Retina (tissue), 1 donor: ENCODE measurements at places on chromosomes 5 and 9.

DNA sequence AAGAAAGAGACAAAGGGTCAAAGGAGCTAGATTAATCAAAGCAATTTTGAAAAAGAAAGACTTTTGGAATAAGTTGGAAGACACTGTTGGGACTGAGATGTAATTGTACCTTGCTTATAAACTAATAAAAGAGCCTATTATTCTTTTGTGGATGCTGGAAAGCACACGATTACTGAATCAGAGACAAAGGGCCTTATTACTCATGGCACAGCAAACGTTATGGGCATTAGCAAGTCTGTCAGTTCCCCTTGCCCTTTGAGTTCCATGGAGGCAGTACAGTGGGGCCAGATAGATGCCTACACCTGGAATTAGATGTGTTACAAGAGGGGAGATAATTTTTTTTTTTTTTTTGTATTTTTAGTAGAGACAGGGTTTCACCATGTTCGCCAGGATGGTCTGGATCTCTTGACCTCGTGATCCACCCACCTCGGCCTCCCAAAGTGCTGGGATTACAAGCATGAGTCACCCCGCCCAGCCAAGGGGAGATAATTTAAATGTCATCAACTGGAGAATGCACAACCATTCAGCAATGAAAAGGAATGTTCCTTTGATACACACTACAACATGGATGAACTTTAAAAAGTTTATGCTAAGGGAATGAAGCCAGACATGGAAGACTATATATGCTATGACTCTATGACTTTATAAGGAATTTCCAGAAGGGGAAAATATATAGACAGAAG lies 128.9 kb downstream of the STARD4 start:
- no peak for DNase-seq

- DNase-seq = no peak
Observed at GRCh38 chr5:74885170-74885569, 19.0 kb upstream of the FAM169A start.

GRCh38 chr9:70995511-70995910 lies 125.9 kb downstream of the TRPM3 start:
- DNase-seq = no peak

DNA sequence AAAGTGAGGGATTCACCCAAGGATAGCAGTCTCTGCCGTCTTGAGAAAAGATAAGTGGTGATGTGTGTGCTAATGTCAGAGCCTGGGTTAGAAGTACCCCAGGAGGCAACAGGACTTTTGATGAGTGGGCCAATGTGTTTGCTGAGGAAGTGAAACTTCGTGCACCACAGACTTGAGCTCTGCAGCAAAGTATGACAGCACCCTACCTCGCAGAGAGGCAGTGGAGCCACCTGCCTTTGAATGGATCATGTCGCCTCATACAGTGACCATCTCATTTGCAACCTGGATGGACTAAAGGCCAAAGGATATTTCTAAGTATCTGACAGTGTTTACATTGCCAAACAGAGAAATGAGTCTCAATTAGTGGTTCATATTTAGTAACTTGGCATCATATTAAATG lies 593.9 kb upstream of the GRAMD2B start:
- DNase-seq = no peak

GRCh38 chr5:170551076-170551475 lies 47.3 kb downstream of the KCNIP1 start:
- DNase-seq = no peak

- no peak for DNase-seq
Observed at GRCh38 chr9:116688806-116689485, 1.8 kb downstream of the TRIM32 start.

GRCh38 chr5:130605234-130605633 lies 559.8 kb downstream of the HINT1 start:
- DNase-seq = peak; percentile 23

DNA sequence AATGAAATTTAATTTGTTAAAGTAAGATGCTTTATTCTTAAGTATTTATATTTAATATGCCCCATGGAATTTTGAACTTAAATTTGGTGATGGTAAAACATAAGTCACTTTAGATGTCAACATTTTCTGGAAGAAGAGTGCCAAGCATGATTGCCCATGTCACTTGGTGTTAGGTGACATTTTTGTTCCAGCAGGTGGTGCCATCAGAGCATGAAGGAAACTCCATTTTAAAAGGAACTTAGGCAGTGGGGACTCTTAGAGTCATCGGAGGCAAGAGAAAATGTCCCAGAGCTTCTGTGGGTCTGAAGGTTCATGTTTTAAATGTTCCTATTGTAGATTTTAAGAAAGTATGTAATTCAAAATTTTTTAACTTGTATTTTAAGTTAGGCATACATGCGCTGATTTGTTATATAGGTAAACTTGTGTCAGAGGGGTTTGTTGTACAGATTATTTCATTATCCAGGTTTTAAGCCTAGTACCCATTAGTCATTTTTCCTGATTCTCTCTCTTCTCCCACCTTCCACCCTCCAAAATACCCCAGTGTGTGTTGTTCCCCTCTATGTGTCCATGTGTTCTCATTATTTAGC lies 789.3 kb downstream of the SEMA5A start:
- DNase-seq = peak; percentile 41

GRCh38 chr9:99197124-99197630 lies 24.6 kb downstream of the ALG2 start:
- no peak for DNase-seq

GRCh38 chr5:134273642-134274395 lies 47.9 kb upstream of the PPP2CA start:
- no peak for DNase-seq

- peak; percentile 66 for DNase-seq
Observed at GRCh38 chr9:135478829-135479468, 633 bp upstream of the PPP1R26 start.

- no peak for DNase-seq
Observed at GRCh38 chr5:11918463-11919045, 14.3 kb upstream of the CTNND2 start.

DNA sequence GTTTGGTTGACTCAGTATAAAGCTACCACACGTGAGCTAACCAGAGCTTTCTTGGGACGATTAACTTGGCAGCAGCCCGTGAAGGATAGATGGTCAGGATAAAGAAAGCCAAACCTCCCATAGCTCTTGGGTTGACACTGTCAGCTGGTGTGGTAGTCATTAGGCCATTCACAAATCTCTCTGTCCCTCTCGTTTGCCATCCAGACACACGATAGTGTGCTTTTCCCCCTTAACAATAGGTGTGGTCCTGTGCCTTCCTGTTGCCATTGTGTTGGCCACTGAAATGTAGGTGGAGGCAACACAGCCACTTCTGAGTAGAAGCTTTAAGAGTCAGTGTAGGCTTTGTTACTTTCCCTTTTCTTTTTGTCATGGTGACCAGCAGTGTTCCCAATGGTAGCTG lies 11.7 kb downstream of the OR13J1 start:
- DNase-seq = no peak

DNA sequence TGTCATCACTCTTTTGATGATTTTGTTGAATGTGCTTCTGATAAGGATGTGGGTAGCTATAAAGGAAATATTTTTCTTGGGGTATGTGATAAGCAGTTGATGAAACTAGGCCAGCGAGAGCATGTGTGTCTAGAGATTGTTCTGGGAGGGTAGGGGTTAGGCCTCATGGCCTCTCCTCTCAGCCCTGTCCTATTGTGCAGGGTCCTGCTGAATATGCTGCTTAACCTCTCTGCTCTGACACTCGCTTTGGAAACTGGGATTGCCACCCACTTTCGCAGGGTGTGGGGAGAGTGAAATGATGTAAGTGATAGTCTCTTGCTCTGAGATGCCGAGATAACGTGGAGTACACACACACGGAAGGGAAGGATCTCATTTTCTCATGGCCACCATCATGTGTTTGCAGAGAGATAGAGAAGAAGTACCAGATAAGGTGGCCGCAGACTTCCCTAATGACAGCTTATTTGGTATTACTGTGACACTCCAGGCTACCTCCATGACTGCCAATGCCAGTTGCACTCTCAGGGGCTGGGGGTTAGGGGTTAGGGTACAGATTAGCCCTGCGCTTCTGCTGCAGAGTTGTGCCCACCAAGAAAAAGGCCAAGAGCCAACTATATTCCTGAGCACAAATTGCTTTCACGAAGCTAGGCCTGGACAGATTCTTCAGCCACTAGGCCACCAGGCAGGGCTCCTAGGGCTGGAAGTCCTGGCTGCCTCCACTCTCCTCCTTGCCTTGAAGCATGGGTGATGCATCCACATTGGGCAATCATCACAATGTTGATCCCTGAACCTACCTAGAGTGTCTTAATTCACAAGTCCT lies 25.2 kb upstream of the TNFAIP8 start:
- DNase-seq = no peak

GRCh38 chr9:35793461-35793860 lies 2.1 kb downstream of the NPR2 start:
- peak; percentile 43 for DNase-seq

GRCh38 chr9:129849901-129850300 lies 14.6 kb downstream of the USP20 start:
- no peak for DNase-seq

- no peak for DNase-seq
Observed at GRCh38 chr5:32973646-32974045, 262.5 kb downstream of the NPR3 start.

GRCh38 chr9:3656224-3656623 lies 130.4 kb upstream of the RFX3 start:
- no peak for DNase-seq

GRCh38 chr5:108315829-108316228 lies 66.1 kb downstream of the FBXL17 start:
- no peak for DNase-seq

DNA sequence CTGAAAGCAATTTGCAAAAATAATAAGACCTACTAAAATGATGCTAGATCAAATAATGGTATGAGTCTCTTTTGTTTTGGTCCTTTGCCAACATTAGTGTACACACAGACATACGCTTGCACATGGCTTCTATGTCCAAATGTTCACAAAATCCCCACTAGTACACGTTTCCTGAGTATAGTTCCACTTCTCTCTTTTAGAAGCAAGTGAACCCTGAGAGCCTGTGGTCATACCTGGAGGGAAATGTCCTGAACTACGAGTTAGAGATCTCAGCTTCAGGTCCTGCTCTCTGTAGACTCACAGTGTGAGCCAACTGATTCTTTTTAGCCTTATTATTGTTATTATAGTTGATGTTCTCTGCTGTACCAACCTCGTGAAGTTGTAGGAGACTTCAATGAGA lies 47.3 kb upstream of the ACTBL2 start:
- no peak for DNase-seq

DNA sequence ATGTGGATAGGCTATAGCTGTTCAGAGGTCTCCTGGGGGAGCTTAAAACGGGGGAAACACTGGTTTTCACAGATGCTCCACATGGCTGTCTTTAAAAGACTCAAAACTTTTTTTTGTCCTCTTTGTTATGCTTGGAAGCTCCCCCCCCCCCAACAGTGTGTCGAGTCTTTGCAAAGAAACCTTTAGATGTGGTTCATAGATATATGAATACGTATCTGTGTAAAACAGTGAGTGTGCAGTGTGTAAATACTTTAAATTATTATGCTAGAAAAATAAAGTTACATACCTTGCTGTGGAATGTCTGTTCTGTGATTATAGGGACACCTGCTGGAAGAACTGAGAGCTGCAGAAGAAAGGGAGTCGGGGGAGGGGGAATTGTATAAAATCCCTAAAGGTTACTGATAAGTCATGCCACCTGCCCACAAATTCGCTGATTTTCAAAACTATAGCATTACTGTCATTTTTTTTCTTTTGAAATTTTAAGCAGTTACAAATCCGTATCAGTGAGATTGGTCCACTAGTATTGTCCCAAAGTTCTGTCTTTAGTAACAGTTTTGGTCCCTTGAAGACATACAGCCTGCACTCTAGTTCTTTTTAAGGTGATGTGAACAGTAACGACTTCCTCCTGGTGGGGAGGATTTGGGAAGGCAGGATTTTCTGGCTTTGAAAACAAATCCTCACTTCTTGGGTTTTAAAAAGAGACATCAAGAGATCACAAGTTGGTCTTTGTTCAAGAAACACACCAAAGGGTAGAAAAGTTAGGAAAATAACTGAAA lies 22.9 kb downstream of the RGMB start:
- DNase-seq = peak; percentile 65
